ENCODE measurements at places on chromosomes 1 and 21.
A peak's percentile ranks its signal among the peaks of the same experiment; 100 is the strongest.

DNA sequence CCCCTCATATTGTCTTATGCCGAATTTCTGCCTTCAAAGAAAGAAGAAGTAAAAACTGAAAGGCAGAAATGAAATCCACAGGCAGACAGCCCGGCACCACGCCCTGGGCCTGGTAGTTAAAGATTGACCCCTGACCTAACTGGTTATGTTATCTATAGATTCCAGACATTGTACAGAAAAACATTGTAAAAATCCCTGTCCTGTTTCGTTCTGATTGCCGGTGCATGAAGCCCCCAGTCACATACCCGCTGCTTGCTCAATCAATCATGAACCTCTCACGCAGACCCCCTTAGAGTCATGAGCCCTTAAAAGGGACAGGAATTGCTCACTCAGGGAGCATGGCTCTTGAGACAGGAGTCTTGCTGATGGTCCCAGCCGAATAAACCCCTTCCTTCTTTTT lies 49.3 kb downstream of the JMJD4 start:
- no peak for DNase-seq

DNA sequence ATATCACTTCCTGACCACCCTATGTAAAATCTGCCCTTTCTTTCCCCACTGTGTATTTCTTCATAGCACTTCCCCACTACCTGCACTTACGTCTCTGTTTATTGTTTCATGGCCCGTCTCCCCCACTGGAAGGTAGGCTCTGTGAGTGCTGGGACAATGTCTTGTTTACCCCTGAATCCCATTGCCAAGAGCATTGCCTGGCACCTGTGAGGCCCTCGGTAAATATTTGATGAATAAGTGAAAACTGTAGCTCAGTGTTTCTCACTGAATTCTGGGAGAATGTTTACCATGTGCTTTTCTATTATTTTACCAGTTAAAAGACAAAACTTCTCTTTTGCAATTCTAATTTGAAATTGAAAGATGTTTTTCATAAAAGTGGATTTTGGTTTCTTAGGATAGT lies 11.8 kb downstream of the NFASC start:
- DNase-seq = no peak

DNA sequence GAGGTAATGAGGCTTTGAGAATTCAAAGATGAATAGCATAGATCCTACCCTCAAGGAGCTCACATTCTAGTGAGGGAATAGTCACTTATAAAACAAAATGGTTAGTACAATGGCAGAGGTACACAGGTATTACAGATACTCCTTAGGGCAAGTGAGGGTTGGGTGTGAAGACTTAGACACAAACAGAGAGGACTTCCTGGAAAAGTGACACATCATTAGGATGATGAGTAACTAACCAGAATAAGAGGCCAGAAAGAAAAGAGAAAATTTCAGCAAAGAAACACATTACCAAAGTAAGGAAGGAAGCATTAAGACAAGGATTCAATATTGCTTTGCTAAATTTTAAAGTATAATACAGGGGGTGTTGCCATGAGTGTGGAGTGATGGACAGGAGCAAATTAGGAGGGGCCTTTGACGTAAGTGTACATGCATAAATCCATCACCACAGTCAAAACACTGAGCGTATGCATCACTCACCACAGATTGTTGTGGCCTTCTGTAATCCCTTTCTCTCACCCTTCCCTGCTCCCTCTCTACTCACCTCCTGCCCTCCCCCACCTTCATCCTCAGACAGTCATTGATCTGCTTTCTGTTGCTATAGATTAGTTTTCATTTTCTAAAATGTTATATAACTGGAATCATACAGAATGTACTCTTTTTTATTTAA lies 7.9 kb downstream of the CD53 start:
- no peak for DNase-seq

- no peak for DNase-seq
Observed at GRCh38 chr1:36161641-36162531, 5.9 kb downstream of the MAP7D1 start.

DNA sequence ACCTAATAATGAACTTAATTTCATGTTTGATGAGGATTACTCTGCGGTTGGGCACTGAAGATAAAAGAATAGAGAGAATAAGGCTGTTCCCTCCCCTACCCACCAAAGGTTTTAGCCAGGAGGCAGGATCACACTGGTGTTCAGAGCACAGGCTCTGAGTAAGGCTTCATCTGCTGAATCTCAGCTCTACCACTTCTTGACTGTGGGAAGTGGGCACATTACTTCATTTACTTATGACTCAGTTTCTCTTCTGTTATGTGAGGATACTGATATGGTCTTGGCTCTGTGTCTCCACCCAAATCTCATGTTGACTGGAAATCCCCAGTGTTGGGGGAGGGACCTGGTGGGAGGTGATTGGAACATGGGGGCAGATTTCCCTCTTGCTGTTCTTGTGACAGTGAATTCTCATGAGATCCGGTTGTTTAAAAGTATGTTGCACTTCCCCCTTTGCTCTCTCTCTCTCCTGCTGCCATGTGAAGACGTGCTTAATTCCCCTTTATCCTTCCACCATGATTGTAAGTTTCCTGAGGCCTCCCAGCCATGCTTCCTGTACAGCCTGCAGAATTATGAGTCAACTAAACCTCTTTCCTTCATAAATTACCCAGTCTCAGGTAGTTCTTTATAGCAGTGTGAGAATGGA lies 79.7 kb downstream of the SMYD2 start:
- no peak for DNase-seq

GRCh38 chr1:203467550-203467921 lies 8.1 kb upstream of the PRELP start:
- no peak for DNase-seq

GRCh38 chr1:246565751-246566127 lies 322 bp downstream of the TFB2M start:
- no peak for DNase-seq

- peak; percentile 42 for DNase-seq
Observed at GRCh38 chr21:34582506-34583150, 32.3 kb downstream of the RCAN1 start.

DNA sequence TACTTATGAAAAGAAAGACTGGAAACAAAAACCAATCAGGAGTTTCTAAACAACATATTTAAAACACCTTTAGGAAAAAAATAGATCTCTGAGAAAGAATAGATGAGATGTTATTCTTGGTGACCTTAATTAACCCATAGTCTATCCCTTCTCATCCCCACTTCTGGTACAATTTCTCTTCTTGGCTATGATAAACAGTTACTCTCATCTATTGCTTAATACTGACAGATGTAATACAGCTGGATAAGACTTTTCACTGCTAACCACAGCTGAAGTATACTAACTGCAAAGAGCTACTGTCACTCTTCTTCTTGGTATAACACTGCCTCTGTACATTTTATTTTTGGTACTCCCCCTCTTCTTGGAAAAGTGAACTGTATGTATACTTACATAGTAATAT lies 15.2 kb downstream of the EXTL2 start:
- no peak for DNase-seq

GRCh38 chr1:21573971-21574465 lies 64.8 kb downstream of the ALPL start:
- peak; percentile 97 for DNase-seq

- DNase-seq = no peak
Observed at GRCh38 chr1:240128366-240128765, 36.7 kb downstream of the FMN2 start.

DNA sequence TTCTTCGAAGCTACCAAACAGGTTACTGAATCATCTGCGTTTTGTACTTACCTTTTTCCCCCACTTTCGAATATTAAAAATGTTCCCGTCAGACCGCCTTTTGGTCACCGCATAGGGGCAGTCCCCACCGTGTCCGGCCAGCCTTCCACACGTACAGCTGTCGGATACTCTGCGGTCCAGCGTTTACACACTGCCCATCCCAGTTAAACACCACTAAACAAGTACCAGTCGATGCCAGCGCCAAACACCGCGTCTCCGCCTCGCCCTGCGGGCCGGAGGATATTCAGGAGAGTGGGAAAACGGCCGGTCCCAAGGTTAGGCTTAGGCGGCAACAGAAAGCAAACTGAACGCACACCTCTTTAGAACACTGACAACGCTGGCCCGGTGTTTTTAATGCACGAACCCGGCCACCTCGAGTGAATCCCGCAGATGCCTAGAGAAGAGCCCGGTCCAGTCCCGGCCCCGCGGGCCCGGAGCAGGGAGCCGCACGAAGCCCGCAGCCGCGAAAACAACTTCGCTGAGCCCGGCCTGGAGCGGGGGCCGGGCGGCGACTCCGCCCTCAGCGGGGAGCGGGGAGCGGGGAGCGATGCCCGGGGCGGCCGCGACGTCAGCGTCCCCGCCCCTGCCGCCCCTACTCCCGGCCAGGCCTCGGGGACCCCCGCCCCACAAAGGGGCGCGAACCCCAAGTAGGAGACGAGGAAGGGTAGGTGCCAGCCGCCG lies 730 bp upstream of the PHF13 start:
- DNase-seq = peak; percentile 57

DNA sequence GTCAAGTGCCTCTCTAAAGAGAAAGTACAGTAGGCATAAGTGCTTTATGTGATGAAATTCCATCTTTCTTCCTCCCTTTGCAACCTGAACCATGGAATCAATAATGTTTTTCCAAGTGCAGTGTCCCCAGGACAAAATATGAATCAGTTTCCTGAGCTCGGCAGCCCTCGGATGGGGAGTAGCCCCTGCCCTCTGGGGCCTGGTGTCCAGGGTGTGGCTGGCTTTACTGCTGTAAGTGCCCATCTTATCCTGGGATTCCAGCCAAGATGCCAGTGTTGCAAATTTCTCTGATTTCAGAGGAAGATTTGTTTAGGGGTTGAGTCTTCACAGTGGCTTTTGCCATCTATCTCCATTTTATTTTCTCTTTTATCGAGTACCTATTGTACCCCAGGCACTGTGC lies 40.5 kb upstream of the SRP9 start:
- DNase-seq = no peak

DNA sequence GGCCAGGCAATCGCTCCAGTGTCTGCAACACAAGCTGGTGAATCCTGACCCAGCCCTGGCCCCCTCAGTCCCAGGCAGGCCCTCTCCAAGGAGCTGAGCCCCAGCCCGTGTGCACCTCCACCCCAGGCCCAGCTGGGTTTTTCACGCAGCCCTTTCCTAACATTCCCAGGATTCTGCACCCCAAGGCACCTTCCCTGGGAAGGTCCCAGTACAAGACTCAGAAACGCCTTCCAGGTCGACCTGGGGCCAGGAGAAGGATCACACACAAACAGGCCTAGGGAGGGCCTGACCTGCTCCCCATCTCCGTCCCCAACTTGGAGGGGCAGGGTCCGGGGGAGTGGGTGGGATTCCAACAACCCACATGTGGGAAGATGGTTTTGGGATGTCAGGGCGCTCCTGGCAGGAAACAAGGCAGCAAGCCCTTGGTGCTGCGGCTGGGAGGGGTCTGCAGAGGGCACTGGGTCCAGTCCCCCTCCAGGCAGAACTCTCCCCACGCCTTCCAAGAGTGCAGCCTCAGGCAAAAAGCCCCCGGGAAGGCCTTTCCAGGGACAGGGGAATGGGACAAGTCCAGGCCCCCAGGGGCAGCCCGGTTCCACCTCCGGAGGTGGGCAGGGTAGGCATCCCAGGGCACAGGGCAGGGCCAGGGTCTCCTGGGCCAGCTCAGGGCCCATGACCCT lies 58.3 kb downstream of the KCNAB2 start:
- no peak for DNase-seq

- DNase-seq = no peak
Observed at GRCh38 chr1:56754708-56755479, 64.3 kb downstream of the FYB2 start.

DNA sequence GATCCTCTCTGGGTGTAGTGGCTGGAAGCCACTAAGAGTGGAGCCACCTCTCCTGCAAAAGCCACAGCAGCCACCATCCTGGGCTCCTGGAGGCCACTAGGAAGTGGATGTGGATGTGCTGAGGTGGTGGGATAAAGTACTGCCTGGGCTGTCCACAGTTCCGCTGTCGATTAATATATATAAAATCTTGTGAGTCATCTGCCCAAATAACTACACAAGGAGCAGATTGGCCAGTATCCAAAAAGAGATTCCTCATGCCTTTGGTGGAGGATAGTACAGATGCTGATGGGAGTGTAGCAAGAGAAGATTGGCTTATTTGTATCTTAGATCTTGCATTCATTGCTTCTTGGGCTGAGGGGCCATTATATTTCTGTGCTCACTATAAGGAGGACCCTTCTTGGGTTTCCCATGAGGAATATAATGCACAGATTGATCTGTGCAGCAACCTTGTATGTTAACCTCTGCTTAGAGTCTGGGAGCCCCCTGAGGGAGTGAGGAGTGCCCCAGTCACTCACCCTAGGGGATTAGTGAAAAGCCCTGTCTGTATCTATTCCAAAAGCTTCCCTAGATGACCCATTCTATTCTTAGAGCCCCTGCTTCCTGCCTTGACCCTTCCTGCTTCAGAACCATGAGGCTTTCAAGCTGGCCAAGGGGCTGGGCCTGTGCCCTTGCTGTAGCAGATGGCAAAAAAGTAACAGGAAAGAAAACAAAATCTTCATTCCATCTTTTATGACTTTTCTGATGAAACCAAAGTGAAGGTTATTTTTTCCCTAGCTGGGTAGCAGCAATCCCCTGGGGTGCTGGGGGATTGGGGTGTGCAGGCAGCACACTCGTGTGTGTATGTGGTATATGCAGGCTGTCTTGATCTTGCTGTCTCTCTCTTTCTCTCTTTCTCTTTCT lies 31.7 kb downstream of the RCSD1 start:
- DNase-seq = no peak

GRCh38 chr1:222761083-222761482 lies 24.1 kb downstream of the FAM177B start:
- DNase-seq = no peak

DNA sequence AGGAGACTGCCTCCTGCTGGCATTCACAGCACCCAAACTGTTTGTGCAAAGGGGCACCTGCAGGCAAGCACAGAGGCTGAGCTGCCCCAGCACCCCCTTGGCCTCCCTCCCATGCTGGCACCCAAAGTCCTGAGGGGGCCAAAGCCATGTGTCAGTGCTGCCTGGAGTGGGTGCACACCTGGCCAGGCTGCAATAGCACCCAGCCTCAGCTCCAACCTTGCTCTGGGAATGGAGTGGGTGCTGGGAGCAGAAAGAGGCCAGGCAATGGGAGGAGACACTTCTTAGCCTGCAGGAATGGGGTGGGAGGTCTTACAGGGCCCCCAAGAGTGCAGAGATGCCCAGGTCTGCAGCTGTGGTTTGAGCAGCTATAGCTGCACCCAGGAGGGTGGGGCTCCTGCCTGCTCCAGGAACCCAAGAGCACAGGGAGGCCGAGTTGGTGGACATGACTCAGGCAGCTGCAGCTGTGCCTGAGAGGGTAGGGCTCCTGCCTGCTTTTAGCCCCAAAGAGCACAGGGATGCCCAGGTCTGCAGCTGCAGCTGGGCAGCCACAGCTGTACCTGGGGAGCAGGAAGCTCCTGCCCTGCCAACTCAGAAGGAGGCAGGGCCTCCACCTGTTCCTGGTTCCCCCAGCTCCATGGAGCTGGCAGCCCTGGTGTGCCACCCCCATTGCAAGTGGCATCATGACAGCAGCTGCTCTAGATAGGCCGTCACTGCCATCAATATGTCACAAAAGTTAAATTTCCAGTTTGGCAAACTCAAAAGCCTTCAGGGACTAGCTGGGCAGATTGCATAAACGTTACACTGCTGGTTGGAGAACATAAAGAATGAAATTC lies 5.3 kb upstream of the CHD1L start:
- DNase-seq = no peak

DNA sequence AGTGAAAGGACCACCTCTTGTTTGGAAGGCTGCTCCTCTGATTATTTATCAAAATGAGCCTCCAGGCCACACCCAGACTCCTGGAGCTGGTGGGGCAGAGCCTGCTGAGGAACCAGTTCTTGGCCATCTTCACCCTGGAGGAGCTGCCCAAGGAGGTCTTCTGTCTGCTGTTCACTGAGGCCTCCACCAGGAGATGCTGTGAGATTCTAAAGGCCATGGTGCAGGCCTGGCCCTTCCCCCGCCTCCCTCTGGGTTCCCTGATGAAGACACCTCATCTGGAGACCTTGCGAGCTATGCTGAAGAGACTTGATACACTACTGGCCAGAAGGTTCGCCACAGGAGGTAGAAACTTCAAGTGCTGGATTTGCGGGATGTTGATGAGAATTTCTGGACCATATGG lies 61.7 kb upstream of the GJA8 start:
- DNase-seq = no peak
